Ovary (tissue), 10 donors: ENCODE measurements at places on chromosomes 6 and 20.

GRCh38 chr6:91185072-91185471 lies 598.2 kb upstream of the MAP3K7 start:
- DNase-seq: no peak

GRCh38 chr6:45169815-45170214 lies 158.3 kb upstream of the RUNX2 start:
- DNase-seq: no peak

GRCh38 chr6:17600527-17601385 lies 654 bp downstream of the FAM8A1 start:
- DNase-seq: peak; percentile 75

DNA sequence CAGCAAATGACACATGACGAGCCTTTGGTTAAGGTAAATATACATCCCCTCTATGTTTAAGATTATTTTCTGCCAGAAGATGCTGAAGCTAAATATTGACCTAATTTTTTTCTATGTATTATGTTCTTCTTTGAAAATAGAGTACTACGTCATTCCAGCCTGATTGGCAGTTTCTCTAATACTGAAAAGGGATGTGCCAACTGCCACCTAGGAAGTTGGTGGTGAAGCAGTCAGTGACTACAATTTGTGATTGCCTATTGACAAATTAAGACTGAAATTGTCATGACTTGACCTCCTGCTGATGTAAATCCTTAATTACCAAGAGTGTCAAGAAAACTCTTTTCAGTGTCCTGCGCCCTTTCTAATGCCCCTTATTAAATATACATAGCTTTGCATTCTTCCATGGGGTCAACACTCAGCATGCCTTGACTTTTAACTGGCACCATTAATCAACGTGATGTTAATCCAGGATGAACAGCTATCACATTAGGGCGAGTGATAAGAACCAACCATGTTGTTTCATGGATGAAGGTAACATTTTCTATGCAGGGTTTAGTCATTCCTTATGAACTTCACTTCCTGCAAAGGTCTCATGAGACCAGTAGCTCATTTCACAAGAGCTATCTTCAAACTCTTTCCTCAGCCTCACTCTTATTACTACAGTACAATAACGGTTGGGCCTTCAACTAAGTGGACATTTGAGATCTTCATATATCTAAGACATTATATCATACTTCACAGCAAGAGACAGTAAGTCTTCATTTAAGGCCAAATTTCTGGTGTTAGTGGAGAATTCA lies 22.5 kb upstream of the SGK1 start:
- no peak for DNase-seq

DNA sequence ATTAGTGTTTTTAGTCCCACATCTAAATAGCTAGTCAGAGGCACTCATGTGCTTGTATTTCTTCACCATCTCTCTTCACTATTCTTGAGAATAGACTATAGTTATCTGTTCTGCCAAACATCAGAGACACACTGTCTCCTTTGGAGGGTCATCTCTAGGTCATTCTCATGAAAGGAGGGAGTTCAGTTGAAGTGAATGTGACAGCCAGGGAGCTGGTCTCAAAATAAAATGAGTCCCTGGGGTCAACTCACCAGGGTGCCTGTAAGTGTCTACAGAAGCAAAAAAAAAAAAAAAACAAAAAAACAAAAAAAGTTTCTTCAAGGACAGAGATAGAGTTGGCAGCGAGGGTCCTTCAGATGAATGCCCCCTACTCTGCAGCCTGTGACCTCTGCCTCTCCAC lies 171.0 kb downstream of the ID4 start:
- DNase-seq: no peak

GRCh38 chr6:87261534-87261933 lies 60.9 kb upstream of the SMIM8 start:
- no peak for DNase-seq

- no peak for DNase-seq
These were observed 2.5 kb downstream of the FYN start for GRCh38 chr6:111870742-111871064.

GRCh38 chr20:33191955-33192354 lies 24.0 kb downstream of the BPIFA2 start:
- no peak for DNase-seq

DNA sequence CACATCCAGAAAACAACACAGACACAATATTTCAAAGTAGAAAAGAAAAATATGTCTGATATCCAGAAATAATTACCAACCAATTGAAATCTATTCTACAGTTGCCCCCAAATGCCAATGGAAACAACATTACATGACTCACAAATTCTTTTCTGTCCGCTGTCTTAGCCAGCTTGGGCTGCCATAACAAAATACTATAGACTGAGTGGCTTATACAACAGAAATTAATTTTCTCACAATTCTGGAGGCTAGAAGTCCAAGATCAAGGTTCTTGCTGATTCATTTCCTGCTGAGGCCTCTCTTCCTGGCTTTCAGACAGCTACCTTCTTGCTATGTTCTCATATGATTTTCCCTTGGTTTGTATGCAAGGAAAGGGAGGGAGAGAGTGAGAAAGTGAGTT lies 698.1 kb downstream of the DHX35 start:
- no peak for DNase-seq

- DNase-seq: no peak
These were observed 249.8 kb upstream of the JARID2 start for GRCh38 chr6:14995966-14996602.

DNA sequence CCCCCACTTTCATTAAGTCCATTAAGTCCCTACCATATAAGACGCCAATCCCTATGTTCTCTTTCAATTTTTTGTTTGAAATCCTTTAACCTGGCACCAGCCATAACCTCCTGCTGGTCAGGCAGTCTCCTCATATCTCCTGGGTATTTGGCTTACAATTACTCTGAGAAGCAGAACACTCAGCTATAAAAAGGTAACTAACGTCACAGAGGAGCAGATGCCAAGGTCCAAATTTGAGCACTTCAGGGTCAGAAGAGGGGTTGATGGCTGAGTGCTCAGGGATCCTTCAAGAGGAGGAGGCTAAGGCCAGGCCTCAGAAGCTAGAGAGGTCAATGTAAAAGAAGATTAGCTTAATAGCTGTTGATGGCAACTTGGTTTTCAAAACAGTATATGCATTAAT lies 22.3 kb upstream of the RCAN2 start:
- DNase-seq: no peak

DNA sequence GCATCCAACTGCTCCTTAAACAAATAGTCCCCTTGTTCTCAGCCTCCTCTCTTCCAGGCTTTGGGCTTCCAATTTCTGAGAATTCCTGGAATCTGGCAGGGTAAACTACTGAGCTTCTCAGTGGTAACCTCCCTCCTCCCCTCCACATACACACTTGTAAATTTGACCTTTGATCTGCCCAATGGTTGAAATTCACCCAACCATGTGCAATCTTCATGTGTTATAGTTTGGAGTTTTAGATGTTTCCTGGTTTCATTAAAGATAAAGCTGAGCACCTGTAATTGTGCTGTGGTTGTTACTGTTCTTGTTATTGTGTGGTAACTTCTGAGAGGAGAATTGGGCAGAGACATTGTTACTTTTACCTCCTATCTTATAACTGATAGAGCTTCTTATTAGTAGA lies 328.4 kb downstream of the TPBG start:
- no peak for DNase-seq

GRCh38 chr20:57208198-57208597 lies 58.2 kb downstream of the BMP7 start:
- DNase-seq: no peak

GRCh38 chr6:48111143-48111506 lies at the start of gene PTCHD4:
Gene PTCHD4, minus strand, starts transcription at chr6:48111197. Its CDS starts 42,240 bp downstream, at chr6:48068957.
- no peak for DNase-seq

DNA sequence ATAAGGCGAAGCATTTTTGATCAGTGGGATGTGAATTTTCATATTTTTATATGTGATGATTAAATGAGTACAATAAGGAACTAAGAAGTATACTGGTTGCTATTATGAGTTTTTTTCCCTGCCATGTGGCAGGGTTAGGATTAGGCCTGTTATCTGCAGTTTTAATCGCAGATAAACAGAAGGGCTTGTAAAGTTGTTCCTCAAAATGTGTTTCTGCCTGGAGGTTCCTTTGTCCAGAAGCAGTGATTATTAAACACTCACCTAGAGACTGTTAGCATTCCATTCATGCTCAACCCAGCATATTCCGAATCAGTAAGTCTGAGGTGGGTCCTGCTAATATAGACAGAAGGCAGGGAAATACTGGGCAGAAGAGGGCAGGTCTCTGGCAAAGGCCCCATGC lies 316.0 kb downstream of the CLIC5 start:
- DNase-seq: no peak

GRCh38 chr20:25310268-25310920 lies 62.5 kb downstream of the PYGB start:
- DNase-seq: no peak

- no peak for DNase-seq
These were observed 81.0 kb downstream of the INSM1 start for GRCh38 chr20:20448881-20449280.

GRCh38 chr20:57391439-57392301 lies 474 bp downstream of the RBM38 start:
- DNase-seq: peak; percentile 51

DNA sequence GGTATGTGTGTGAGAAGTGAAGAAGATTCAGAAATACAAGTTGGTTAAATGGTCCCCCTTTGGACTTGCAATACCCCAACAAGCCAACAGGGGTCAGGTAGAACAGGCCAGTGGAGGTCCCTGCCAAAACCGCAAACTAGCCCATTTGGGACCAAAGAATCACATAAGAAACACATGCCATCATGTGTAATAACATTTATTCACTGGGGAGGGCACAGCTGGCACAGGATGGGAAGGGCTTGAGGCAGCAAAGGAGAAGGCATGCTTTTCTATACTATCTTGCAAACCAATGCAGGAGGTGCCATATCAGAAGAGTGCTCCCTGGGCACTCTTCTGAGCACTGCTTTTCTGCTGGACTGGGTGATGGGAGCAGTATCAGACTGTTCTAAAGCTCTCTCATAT lies 116.1 kb upstream of the TRAF3IP2 start:
- no peak for DNase-seq

DNA sequence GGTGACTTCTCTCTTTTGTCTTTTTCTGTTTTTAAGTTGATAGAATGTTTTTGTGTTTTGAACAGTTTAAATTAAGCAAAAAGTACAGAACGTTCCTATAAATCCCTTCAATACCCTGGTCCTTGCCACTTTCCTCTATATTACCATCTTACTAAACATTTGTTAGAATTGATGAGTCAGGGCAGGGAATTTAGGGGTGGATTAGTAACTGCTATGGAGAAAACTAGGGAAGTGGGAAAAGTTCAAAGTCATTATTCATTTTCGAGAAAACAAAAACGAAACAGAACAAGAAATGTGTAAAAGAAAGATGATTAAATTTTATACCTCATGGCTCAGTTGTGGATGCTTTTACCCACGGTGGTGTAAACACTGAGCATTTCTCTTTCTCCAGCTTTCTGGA lies 240.4 kb upstream of the SULF2 start:
- no peak for DNase-seq

GRCh38 chr6:15904651-15905376 lies 224.1 kb upstream of the MYLIP start:
- no peak for DNase-seq

- no peak for DNase-seq
These were observed 26.3 kb downstream of the C6orf89 start for GRCh38 chr6:36912030-36912454.
